ENCODE measurements at places on chromosomes 2 and 18.

DNA sequence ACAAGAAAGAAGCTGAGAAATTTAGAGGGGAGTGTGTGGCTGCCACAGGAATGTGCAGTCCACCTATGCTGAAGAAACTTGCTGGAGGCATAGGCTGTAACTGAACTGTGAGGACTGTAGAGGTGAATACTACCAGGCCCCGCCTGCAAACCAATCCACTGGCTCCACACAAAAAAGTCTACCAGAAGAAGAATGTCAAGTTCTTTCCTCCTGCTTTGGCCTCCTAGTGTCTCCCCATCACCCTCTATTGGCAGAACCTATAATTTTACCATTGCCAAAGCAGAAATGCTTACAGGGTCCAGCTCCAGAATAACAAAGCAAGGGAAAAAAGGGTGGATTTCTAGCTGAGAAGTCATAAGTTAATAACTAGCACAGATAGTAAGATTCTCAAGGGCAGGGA lies 5.9 kb upstream of the ATP5MC3 start:
- DNase-seq = no peak

- DNase-seq = no peak
Measured at GRCh38 chr2:47095349-47096020, 59.6 kb downstream of the STPG4 start.

- DNase-seq = no peak
Measured at GRCh38 chr2:69122271-69122670, 109.3 kb downstream of the ANTXR1 start.

- no peak for DNase-seq
Measured at GRCh38 chr2:133377599-133377998, 190.7 kb downstream of the NCKAP5 start.

GRCh38 chr2:203743441-203743981 lies 37.1 kb downstream of the CD28 start:
- no peak for DNase-seq

Measured in heart left ventricle (tissue), 16 donors.